ENCODE measurements at places on chromosomes 3 and 15. TPM values are rescaled to one million over a fixed set of nuclear protein-coding genes. Genes with fewer than 3 reads are reported as not detected.

The IL16 gene
- total RNA-seq, result 242 TPM

The SNRK gene
- 65.6 TPM for total RNA-seq

The ALPK3 gene
- 0.15 TPM for total RNA-seq

The SIAH2 gene
- total RNA-seq, result 30.9 TPM

The MED12L gene
- 0.35 TPM for total RNA-seq

The EBLN2 gene
- total RNA-seq, result 6.3 TPM

The ISL2 gene
- 0.54 TPM for total RNA-seq

The LRRC49 gene
- not detected for total RNA-seq

The ZBTB20 gene
- total RNA-seq, result 11.4 TPM

All from activated CD4-positive, alpha-beta T cell treated with anti-CD3 and anti-CD28 coated beads, Interleukin-2, amount 10 ng/mL, durations not matched to agents 7 days and 5 days (primary cell).